Activated CD4-positive, alpha-beta T cell treated with anti-CD3 and anti-CD28 coated beads, Interleukin-2, amount 10 ng/mL, durations not matched to agents 7 days and 5 days (primary cell): ENCODE measurements at places on chromosomes 4 and X.

DNA sequence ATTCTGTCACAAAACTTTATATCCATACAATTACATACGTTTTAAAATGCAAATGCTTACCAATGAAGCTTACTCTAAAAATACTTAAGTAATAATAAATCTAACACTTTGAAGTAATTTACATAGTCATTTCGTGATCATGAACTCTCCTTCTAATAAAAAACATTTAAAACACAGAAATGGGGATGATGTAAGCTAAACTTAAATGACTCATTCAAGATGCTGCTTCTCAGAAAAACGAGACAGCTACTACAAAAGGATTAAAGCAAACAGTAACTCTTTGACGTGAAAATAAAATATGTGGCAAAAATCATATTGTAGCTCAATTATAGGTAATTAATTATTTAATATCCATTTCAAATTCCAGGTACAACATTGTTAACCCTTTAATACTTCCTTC lies 148.7 kb downstream of the FGF16 start:
- DNase-seq, result no peak

GRCh38 chr4:153539422-153539821 lies 73.3 kb downstream of the TMEM131L start:
- DNase-seq, result no peak

DNA sequence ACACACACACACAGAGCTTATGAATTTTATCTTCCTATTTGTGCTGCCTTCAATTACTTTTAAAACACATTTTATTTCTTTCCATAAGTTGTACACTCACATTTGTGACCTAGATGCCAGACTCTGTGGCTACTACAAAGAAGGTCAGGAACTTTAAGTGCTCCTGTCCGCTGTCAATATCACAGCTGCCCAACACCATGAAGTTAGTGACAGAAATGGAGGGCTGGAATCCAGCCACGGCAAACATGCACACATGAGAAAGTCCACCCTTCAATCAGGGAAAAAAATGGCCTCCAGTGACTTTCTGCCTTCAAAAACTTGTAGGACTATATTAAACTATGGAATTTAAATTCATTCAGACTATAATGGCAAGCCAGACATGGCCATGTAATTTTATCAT lies 334.4 kb upstream of the FSTL5 start:
- DNase-seq, result no peak

GRCh38 chr4:37455301-37456131 lies 211.0 kb downstream of the NWD2 start:
- no peak for DNase-seq

DNA sequence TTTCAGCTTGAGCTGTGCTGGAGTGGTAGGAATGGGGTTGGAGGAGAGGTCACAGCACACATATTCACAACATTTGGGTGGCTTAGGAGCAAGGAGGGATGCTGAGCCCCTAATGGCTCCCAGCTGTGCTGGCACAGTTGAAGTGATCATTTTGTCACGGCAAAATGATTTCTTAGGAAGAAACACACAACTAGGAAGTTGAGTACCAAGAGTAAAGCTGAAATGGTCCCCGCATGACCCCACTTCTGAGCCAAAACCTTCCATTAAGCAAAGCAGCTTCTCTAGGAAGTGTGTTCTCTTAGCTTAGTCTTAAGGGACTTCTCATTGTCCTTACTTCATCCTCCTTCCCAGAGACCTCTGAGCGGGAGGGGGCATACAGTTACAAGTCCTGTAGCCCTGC lies 12.6 kb downstream of the CAPN6 start:
- DNase-seq, result no peak
